Fibroblast of the conjunctiva (primary cell): ENCODE measurements at places on chromosomes 2 and 18.

- DNase-seq: peak; percentile 3
These were observed 195.6 kb upstream of the POU3F3 start for GRCh38 chr2:104658144-104658835.

GRCh38 chr18:13281406-13281805 is 62.8 kb downstream of the LDLRAD4 start:
- no peak for DNase-seq

DNA sequence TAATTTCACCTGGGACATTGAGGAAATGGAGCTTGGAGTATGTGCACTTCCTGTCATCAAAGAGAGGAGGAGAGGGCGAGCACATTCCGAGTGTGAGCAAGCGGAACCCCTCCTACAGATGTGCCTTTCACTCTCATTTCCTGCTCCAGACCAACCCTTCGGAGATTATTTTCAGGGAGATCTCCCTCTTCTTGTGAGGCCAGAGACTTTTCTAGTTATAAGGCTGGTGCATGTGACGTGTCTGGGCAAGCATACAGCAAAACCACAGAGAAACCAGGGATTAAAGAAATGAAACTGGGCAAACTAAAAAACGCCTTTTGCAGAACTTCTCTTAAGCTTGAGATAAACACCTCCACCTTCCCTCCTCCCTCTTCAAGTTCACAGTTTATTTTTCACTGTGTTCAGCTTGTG is 409.2 kb upstream of the TCF4 start:
- no peak for DNase-seq

DNA sequence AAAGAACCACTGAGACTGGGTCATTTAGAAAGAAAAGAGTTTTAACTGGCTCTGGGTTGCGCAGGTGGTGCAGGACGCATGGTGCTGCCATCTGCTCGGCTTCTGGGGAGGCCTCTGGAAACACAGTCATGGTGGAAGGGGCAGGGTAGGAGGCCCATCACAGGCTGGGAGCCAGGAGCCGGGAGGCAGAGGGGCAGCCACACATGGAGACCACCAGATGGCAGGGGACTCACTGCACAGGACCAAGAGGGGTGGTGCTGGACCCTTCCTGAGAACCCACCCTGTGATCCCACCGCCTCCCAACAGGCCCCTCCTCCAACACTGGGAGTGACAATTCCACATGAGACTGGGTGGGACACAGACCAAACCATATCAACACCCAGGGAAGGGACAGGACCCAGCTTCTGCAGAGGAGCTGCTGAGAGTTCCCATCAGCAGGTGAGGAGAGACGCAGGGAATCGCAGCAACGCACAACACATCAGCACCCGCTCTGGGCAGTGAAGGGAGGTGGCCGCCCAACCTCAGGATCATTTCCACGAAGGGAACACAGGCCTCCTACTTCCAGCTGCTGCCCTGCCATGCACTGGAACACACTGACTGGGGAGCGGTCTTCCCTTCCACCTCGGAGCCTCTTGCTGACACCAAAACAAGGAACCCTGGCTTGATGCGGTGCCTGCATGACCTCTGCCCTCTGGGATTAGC is 130.7 kb downstream of the TPO start:
- DNase-seq: no peak

DNA sequence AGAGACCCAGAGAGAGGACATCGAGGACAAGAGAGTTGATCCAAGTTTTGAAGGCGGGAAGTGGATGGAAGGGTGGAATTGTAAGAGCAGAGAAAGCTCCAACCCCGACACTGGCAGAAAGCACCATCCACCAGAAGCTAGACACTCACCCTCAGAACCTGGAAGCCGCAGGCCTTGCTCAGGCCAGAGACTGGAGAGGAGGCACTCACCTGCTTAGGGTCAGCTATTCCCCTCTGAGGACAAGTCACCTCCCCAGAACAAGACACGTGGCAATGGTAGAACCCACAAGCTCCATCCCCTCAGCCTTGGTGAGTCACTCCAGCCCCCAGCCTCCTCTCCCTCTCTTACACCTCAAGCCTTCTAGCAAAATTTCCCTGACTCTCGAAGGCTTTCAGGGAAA is 64.9 kb downstream of the STEAP3 start:
- no peak for DNase-seq

DNA sequence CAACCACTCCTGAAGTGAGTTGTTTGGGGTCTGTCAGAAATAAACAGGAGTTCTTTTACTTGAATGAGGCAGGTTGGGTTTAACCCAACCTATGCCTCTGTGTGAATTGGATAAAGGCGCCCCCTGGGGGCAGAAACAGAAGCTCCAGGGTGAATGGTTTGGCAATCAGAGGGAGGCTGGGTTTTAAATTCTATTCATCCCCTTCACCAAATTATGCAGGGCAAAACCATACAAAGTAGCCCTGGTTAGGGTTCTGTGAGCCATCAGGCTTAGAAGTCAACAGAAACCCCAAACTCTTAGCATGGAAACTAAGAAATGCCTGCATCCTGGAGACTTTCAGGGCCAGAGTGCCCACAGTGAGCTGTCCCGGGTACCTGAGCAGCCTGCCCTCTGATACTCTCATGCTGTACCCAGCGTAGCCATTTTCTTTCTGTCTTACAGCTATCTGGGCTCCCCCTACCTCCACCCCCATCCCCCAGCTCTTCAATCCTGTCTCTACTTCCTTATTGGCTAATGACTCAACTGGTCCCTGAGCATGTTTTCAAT is 241.5 kb downstream of the ICOS start:
- DNase-seq: no peak

GRCh38 chr2:170817093-170818035 is 677 bp downstream of the GAD1 start:
- no peak for DNase-seq

- DNase-seq: no peak
These were observed 22.6 kb upstream of the PELI1 start for GRCh38 chr2:64166637-64167420.

GRCh38 chr2:227115761-227116160 is 48.2 kb downstream of the COL4A4 start:
- peak; percentile 41 for DNase-seq

GRCh38 chr2:104856086-104856972 is 2.4 kb downstream of the POU3F3 start:
- DNase-seq: no peak

- DNase-seq: no peak
These were observed 450.0 kb upstream of the SLC14A2 start for GRCh38 chr18:45165176-45165713.

DNA sequence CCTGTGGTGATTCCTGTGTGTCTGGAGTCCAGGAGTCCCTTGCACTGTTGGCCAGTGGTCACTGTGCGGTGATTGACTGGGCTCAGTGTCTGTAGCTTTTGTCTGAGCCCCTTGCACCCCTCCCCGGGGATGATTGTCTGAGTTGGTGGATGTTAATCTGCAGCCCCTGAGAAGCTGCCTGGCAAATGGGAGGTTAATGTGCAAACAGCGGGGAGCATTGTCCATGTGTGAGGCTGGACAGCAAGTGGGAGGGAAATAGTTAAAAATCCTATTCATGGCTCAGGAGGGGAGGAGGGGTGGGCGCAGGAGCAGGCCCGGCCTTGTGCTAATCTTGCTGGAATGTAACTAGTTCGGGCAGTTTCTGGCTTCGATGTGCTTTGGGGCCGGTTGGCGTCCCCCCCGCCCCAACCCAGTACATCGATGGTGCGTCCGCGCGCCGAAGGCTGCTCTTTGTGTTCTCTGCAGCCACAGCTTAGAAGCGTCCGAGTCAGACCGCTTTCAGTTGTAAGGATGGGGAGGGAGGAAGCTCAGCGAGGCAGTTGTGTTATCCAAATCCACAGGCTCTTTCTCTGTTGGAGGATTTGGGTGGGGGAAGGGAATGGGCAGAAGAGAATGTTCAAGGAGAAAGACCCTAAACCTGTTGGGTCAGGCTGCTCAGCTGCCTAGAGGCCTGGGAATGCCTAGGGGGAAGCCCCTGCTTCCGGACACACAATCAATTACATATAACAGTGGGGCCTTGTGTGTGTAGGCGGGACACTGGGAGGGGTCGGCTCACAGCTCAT is 71.8 kb downstream of the TGOLN2 start:
- DNase-seq: peak; percentile 52
